ENCODE measurements at places on chromosomes 7 and 10. TPM values are rescaled to one million over a fixed set of nuclear protein-coding genes. Genes with fewer than 3 reads are reported as not detected.

The LIPK gene
- not detected for total RNA-seq

- DNase-seq = no peak
Measured at GRCh38 chr7:30705008-30705407, 22.8 kb upstream of the CRHR2 start.

The CLDN4 gene
- 0.71 TPM for total RNA-seq

- DNase-seq = no peak
Measured at GRCh38 chr10:96584035-96584434, 2.8 kb downstream of the TM9SF3 start.

- no peak for DNase-seq
Measured at GRCh38 chr10:1339396-1339795, 283.2 kb downstream of the WDR37 start.

The RELN gene
- total RNA-seq = 5.0 TPM

GRCh38 chr7:45658716-45659495 lies 84.7 kb downstream of the ADCY1 start:
- no peak for DNase-seq

DNA sequence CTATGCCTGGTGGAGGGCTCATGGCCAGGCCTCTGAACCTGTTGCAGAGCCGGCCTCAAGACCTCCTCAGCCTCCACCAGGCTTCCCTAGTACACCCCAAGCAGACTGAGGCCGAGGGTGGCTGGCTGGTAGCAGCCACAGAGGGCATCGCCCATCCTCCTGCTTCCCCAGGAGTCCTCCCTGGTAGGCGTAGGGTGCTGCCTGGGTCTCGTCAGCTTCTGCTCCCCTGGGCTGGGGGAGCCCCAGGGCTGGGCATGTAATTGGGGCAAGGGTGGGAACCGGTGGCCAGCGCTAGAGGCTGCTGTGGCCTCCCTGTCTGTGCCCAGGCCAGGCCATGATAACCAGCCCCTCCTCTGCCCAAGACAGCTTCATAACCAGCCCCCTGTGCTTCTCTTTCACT lies 32.6 kb downstream of the TBATA start:
- DNase-seq = no peak

- DNase-seq = no peak
Measured at GRCh38 chr10:106711313-106711906, 453.1 kb downstream of the SORCS1 start.

DNA sequence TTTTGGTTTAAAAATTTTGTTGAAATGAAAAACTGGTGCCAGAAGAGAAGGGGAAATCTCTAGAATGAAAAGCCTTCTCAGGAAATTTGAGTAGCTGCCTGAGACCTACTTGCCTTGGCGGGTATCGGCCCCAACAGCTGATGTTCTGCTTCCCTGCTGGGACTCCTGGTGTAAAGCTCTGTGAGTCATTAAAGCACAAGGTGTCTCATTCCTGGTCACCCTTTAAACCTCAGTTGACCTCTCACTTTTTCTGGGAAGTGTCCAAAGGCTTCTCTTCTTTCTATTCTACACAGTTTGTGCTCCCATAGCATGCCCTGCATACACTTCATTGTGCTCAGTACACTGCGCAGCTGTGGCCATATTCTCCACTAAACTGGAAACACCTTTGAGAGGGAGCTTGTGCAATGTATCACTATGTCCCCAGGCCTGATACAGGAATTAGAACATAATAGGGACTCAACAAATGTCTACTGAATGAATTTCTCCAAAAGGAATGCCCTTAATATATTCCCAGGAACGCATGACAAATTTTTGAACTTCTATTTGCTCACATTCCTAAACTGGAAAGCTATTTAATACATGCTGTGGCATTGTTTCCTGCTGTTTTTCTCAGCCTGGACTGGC lies 303.9 kb downstream of the SDHAF3 start:
- DNase-seq = no peak

DNA sequence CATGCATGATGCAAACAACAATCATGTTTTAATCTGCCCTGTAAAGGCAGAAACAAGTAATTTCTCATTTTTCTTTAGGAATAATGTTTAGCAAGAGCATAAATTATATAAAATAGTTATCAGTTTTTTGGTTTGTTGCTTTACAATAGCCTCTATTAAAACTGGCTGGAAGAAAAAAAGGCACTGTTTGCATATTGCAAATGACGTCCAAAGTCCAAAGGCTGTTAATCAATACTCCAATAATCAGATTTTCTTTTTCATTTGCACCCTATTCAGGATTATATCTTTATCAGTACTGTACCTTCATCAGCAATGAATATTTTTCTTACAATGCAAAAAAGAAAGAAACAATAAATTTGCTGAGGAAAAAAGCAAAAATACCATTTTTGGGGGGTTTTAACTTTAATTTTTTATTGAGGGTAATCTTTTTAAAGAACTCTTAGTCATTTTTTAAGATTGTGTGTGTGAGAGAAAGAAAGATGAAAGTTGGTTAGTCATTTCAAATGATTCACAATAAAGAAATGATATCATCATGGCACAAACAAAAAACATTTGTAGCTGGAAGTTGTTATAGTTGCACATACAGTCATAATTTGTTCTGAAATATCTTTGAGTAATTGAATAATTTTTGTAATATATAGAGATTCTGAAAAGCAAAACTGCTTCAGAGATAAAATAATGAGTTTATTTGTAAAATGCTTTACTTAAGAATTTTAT lies 44.4 kb upstream of the AKR1C2 start:
- DNase-seq = no peak

The FFAR4 gene
- 0.99 TPM for total RNA-seq

GRCh38 chr7:83952236-83952635 lies 242.4 kb downstream of the SEMA3A start:
- DNase-seq = no peak

- no peak for DNase-seq
Measured at GRCh38 chr7:155581107-155581830, 34.9 kb upstream of the CNPY1 start.

The TUBAL3 gene
- not detected for total RNA-seq

DNA sequence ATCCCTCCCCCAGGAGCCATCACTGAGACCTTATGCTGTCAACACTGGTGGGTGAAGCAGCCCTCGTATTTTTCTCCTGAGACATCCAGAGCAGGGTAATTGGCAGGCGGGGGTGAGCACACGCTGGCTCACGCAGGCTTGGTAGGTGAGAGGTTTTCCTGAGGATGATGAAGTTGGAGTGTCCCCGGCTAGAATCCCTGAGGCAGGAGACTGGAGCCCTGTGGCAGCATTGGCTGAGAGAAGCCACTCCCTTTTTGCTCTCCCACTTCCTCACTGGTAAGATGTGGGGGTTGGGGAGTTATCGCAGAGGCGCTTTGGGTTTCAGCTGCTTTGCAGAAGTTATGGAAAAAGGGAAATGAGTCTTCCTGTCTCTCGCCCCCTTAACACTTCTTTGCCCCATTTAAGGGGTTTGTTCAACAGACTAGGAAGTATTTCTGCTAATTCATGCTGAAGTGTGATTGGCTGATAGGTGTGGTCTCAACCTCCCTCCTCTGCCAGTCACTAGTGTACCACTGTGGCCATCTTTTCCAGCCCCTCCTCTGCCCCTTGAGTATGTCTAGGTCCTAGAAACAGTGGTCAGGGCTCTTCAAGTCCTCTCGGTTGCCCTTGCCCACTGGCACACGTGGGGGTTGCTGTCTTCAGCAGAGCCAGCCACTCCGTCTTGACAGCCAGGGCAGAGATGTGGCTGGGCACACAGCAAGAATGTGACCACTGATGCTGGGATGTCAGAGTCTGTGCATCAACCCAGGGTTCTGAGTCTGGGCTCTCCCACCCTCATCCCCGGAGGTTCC lies 5.7 kb downstream of the ARPC1B start:
- no peak for DNase-seq

The CDH23 gene
- total RNA-seq = 3.0 TPM

GRCh38 chr10:132396494-132397035 lies 435 bp upstream of the PWWP2B start:
- peak; percentile 85 for DNase-seq

DNA sequence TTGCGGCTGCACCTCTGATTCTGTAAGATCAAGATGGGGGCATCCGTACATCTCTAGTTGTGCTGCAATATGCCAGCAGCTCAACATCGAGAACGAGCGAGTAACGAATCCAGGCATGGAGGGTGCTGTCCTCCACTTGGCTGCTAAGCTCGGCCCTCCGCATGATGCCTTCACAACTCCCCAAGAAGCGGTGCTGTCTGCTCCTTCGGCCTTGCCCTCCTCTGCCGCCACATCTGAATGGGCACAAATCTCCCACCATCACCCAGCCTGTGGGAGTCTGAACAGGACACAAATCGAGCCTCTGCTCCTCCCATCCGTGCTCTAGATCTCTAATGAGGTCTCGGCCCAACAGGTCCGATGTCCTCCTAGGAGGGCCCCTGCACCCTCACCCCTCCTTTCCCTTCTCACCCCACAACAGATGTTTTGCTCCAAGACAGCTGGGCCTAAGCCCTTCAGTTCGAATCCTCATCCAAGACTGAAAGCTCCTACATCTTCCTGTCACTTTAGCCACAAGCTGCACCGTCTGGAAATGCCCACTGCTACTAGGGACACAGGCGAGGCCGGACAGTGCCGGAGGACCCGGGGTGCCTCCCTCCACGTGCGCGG lies 86.7 kb downstream of the ZNF33B start:
- no peak for DNase-seq

DNA sequence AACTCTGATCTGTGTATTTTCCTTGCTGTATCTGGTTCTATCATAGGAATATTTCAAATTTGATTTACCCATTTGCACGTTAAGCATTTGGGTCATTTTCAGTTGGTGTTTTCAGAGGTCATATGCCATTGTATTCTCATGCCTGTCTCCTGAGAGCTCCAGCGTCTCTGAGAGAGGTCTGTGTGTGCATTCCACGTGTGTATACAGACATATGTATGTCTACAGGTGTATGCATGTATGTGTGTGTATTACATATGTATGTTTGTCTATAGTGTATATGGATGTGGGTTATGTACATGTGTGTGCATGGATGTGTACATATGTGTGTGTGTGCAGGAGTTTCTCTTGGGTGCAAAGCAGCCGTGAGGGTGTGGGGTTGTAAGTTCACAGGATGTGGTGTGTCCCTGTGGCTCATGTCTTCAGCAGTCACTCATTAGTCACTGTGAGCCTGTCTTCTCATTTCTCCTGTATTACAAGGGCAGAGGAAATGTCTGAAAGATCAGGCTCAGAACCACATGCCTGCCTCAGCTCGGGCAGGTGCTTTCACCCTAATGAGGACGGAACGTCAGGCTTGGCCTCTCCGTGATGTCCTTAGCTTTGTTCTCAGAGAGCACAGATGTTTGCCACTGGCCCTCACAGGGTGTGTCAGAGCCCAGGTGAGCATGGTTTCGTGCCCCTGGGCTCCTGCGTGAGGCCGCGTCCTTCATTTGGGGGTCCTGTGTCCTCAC lies 101.6 kb downstream of the NKX6-2 start:
- peak; percentile 41 for DNase-seq

DNA sequence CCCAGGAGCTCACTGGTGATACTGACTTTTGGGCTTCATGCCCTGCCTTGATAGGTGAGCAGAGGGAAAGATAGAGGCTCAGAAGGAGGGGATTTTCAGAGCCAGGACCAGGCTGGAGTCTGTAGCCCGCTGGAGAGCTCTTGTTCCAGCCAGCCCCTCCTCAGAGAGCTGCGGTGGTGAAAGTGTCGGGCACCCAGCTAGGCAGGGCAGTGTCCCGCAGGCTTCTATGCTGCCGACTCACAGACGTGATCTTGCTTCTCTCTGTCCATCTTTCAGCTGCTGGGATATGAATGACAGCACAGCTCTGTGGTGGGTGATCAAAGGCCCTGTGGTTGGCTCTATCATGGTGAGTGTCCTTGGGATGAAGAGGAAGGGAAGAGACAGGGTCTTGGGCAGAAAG lies 35.2 kb downstream of the ADCYAP1R1 start:
- DNase-seq = peak; percentile 47

Data from sigmoid colon (tissue), 7 donors.